ENCODE measurements at places on chromosomes 16 and 17. TPM values are rescaled to one million over a fixed set of nuclear protein-coding genes. Genes with fewer than 3 reads are reported as not detected.

ABCA9 gene
- 85.8 TPM for total RNA-seq

NPIPB13 gene
- 7.8 TPM for total RNA-seq

PLCD3 gene
- total RNA-seq, result 41.0 TPM

HOXB6 gene
- 7.0 TPM for total RNA-seq

DDX5 gene
- total RNA-seq, result 471 TPM

TSNAXIP1 gene
- 0.88 TPM for total RNA-seq

TM4SF5 gene
- not detected for total RNA-seq

MLX gene
- total RNA-seq, result 78.0 TPM

TMEM114 gene
- total RNA-seq, result not detected

SOX15 gene
- total RNA-seq, result not detected

GRAPL gene
- 3.1 TPM for total RNA-seq

KRT33B gene
- not detected for total RNA-seq

TMEM106A gene
- total RNA-seq, result 14.3 TPM

PIK3R6 gene
- total RNA-seq, result 2.0 TPM

NXN gene
- total RNA-seq, result 8.1 TPM

PRAC1 gene
- total RNA-seq, result not detected

PRRT2 gene
- not detected for total RNA-seq

OR1F1 gene
- total RNA-seq, result not detected

MMP28 gene
- 46.1 TPM for total RNA-seq

TEKT3 gene
- 1.1 TPM for total RNA-seq

GNAO1 gene
- 0.44 TPM for total RNA-seq

KRTAP3-2 gene
- total RNA-seq, result not detected

ARHGAP44 gene
- 1.5 TPM for total RNA-seq

RPH3AL gene
- total RNA-seq, result 28.4 TPM

UNC119 gene
- total RNA-seq, result 15.7 TPM

TOP3A gene
- 20.9 TPM for total RNA-seq

WFIKKN2 gene
- total RNA-seq, result not detected

PPY gene
- total RNA-seq, result not detected

TSPOAP1 gene
- total RNA-seq, result 0.65 TPM

All from subcutaneous adipose tissue (tissue), 4 donors.